ENCODE measurements at places on chromosomes 3 and 15.

GRCh38 chr15:46901001-46901400, 816.3 kb upstream of the SEMA6D start:
- DNase-seq, result no peak

- no peak for DNase-seq
Observed at GRCh38 chr3:192303235-192303634, 424.1 kb downstream of the FGF12 start.

DNA sequence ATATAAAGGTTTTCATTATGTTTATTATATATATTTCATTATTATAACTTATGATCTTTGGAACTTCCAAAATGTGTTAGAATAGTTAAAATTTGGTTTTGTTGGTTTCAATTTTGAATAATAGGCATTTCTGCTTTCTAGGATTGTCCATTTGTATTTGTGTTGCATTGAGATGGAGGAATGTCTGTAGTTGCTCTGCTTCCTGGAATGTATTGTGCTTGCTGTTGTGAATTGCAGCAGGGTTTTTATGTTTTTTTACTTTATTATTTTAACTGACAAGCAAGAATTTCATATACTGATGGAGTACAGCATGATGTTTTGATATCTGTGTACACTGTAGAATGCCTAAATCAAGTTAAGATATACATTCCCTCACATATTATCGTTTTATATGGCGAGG, 247.4 kb downstream of the XXYLT1 start:
- no peak for DNase-seq

GRCh38 chr3:172103724-172104123, 64.3 kb downstream of the FNDC3B start:
- no peak for DNase-seq

DNA sequence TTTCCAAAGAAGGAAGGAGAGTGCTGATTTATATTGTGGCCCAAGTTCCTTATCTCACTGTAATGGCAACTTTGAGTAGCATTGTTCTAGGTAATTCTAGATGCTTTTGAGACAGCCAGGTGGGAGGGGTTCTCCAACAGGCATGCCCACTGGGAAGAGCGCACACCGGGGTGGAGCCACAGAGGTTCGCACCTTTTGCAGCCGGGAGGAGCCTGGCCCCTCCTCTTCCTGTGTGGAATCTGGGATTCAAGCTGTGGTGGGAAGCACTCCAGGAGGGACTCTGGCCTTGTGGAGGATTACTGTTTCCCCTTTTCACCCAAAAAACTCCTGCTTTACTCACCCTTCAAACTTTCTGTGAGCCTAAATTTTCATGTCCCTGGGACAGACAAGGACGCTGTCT, 53.1 kb downstream of the CFAP20DC start:
- no peak for DNase-seq

GRCh38 chr15:93150910-93151881, 62.2 kb upstream of the RGMA start:
- DNase-seq, result no peak

DNA sequence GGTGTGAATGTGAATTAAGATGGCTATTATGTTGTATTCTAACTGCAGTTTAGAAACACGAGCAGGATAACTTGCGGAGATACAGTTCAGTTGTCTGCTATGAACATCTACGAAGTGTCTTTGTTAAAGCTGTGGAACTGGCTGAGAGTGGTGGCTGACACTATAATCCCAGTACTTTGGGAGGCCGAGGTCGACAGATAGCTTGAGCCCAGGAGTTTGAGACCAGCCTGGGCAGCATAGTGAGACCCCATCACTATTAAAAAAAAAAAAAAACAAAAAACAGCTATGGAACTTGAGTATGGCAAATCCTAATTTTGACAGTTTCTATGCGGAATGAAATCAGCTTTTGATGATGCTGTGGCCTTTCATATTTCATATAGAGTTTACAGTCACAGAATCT, 1.7 kb downstream of the EAF1 start:
- no peak for DNase-seq

DNA sequence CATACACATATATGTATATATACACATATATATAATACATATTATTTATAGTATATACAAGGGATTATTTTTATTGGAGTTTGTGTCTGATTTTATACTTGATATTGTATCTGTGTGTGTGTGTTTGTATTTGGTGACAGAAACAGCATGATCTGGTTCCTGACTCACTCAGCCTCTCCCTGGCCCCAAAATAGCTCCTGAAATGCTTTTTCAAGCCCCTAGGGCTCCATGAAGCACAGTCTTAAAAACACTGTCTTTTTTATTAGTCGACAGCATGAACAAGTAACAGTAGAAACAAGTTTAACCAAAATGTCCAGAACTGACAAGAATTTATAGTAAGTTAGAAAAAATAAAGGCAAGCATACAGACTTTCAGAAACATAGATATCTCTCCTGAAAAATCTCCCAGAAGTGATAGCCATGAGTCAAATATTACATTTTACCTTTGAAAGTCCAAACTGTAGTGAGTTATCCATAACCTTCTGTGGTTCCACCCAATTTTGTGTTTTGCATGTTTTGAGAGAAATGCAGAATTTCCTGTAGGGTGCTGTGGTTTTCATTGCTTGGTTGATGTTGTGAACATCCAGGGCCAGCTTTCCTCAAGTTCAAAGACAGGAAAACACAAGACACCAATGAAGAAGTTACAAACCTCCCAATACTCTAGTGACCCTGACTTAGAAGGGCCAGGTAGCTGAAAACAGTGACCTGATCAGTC, 98.5 kb upstream of the CCDC80 start:
- DNase-seq, result no peak

DNA sequence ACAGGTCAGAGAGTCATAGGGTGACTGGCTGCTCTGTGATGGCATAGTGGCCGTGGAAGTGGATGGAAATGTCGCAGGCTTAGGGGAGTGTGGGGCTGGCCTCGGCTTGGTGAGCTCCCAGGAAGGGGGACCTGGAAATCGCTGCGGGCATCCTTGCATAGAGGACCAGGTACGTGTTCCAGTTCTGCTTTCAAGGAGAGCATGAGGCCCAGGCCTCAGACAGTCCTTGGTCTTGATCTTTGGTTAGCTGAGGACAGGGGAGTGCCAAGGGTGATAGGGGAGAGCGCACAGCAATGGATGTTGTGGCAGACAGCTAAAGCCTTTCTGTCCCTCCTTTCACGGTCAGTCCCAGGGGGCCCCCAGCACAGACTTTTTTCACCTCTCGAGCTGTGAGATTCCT, 110.5 kb downstream of the SNRPN start:
- no peak for DNase-seq

- DNase-seq, result no peak
Observed at GRCh38 chr3:55169608-55170072, 241.8 kb upstream of the LRTM1 start.

DNA sequence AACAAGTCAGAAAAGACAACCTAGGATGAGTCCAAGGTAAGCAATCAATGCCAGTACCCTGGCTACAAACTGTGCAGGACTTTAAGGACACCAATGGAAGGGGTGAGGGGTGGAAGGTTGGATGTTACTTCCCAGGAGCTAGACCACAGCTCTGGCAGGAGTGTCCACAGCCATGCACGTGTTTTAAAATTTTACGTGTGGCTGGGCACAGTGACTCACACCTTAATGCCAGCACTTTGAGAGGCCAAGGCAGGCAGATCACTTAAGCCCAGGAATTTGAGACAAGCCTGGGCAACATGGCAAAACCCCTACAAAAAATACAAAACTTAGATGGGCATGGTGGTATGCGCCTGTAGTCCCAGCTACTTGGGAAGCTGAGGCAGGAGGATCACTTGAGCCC, 14.7 kb upstream of the HDC start:
- DNase-seq, result no peak

DNA sequence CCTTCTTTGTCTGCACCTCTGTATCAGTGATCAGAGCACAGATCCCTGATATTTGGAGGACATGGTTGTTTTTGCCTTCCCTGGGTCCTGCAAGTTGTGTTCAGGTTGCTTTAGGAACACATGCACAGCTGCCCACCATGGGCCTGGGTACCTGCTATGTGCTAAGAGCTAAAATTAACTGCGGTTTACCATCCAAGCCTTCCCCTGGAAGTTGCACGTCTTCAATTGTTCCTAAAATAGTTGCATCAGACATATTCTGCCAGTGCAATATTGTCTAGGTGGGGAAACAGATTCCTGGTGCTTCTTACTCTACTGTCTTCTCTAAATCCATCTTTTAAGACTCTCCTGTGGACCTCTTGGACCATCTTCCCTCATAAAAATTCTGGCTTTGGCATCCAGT, 80.9 kb downstream of the PDE8A start:
- DNase-seq, result no peak

DNA sequence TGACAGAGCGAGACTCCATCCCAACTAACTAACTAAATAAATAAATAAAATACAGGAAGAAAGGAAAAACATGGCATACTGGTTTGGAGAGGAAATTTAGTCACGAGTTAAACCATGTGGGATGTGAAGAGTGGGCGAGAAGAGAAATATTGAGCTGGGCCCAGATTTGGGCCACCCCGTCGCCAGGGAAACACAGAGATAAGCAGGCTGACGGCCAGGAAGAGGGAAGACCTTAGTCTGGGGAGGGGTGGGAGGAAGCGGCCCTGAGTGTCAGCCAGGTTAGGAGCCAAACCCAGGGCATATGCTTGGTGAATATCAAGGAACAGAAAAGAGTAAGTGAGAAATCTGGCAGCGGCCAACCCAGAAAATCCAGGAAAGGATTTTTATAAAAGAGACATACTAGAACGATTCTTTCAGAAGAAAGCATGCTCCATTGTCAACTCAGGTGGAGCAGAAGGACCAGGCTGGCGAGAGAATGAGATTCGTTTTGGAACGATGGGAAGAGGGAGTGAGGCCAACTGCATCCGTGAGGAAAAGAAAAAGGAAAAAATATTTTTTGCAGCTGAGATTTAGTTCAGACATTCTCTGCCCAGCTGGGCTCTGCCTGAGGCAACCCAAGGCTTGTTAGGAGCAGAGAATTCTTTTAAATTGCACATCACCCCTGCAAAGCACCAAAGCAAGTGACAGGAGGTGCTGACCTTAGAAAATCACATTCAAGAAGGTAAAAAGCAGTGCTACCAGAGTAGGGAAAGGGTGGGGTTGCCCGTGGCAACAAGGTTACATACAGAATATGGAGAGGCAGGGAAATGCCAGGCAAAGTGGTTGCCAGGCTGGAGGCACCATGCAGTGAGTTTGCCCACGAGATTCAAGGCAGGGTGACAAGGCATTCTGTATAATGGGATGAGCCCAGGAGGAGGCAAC, 59.3 kb upstream of the RAD18 start:
- DNase-seq, result no peak

DNA sequence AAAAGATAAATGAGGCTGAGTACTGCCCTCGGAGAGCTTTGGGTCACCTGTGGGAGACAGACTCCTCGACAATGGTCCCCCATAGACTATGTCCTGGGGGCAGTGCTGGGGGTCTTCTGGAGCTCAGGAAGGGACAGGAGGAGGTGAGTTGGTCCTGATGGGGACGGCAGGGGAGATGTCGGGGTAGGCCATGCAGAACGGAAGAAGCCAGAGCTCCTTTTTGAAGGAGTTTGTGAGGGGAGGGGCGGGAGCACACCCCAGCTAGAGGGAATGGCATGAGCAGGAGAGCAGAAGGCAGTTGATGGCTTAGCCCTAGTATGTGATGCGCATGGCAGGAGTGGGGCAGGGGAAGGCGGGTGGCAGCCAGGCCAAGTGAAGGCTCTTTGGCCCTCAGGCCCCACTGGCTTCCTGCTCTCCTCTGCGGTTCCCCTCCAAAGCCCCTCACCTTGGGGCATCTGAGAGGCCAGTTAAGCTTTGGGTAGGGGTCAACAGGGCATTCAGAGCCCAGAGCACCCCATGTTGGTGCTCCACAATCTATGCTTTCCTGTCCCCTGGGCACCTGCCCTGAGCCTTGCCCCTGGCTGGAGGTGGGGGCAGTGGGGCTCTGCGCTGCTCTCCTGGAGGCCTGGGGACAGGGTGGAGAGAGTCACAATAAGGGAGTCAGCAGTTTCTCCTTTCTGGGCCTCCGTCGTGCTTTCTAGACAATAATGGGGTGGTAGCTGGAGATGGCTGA, 179.3 kb downstream of the SMAD6 start:
- no peak for DNase-seq

DNA sequence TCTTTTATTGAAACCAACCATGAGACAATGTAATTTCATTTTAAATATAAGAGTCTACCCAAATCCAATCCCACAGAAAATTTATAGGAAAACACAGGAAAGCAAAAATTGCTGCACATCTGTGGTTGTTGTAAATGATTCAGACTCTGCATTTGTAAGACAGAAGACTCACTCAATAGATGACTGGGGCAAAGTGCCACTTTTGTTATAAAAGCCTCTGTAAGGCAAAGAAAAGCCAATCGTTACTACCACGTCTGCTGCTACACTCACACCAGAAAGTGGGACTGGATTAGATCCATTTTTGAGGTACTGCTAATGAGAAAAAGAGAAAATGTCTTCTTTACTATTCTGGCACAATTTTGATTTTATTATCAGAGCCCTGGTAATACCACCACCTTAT, 74.9 kb downstream of the SEMA6D start:
- DNase-seq, result no peak

- DNase-seq, result no peak
Observed at GRCh38 chr3:85977615-85978338, 1013.2 kb downstream of the VGLL3 start.

- no peak for DNase-seq
Observed at GRCh38 chr15:92624401-92624991, 31.1 kb downstream of the FAM174B start.

DNA sequence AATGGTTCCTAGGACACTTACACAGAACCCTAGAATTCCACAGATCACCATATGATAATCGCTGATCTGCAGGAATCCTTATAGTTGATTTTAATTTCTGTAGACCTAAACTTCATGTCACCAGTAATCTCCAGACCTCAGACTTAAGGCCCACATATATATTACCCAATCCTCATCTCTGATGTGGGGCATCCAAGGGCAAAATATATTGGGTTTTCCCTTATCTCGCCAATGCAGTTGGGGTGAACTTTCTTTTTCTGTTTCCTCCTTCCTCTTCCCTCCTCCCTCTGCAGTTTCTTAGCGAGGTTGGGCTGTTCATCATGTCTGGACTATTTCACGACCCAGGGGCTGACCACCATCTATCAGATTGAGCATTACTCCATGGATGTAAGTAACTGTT, 230.2 kb downstream of the P3H2 start:
- DNase-seq, result no peak

GRCh38 chr3:169147238-169148008, 516.1 kb downstream of the MECOM start:
- DNase-seq, result no peak

GRCh38 chr3:172174513-172175253, 135.3 kb downstream of the FNDC3B start:
- no peak for DNase-seq

Data from activated CD4-positive, CD25-positive, alpha-beta regulatory T cell (primary cell).